Tracheal epithelial cell (primary cell): ENCODE measurements at places on chromosomes 16 and 17. TPM values are rescaled to one million over a fixed set of nuclear protein-coding genes. Genes with fewer than 3 reads are reported as not detected.

The SLC52A1 gene
- total RNA-seq = 0.48 and 1.7 TPM in 2 replicates

The MPO gene
- not detected in 2 replicates for total RNA-seq

The PLK1 gene
- total RNA-seq = 1.9 and 6.0 TPM in 2 replicates

The GRIN2C gene
- total RNA-seq = not detected in 2 replicates

The OR1A2 gene
- total RNA-seq = not detected in 2 replicates

The TP53TG3B gene
- under 0.01 TPM in 1 of 2 replicates, not detected in the other for total RNA-seq

The TCAP gene
- total RNA-seq = 0.21 TPM in 1 of 2 replicates, not detected in the other

The HEXIM1 gene
- 6.6 and 6.7 TPM in 2 replicates for total RNA-seq
